Activated T-helper 17 cell treated with anti-CD3 and anti-CD28 coated beads, Interleukin-2, amount 50 U/mL, for 72 hours (primary cell): ENCODE measurements at places on chromosomes 5 and 9.

DNA sequence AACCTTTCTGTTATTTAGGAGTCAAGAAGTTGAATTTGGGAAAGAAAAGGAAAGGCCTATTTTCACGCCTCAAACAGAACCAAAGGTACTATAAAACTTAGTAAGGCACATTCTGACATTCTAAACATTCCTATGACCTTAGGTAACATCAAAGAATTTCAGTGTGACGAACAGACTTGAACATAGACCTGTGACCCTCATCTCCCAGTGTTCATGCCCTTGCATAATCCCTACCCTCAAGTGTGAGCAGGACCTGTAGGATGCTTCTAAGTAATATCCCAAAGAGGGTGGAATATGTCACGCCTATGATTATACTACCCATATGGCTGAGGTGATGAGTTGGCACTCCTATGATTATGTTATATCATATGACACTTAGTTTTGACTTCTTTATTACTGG is 540.9 kb downstream of the KIF4B start:
- no peak for ATAC-seq

DNA sequence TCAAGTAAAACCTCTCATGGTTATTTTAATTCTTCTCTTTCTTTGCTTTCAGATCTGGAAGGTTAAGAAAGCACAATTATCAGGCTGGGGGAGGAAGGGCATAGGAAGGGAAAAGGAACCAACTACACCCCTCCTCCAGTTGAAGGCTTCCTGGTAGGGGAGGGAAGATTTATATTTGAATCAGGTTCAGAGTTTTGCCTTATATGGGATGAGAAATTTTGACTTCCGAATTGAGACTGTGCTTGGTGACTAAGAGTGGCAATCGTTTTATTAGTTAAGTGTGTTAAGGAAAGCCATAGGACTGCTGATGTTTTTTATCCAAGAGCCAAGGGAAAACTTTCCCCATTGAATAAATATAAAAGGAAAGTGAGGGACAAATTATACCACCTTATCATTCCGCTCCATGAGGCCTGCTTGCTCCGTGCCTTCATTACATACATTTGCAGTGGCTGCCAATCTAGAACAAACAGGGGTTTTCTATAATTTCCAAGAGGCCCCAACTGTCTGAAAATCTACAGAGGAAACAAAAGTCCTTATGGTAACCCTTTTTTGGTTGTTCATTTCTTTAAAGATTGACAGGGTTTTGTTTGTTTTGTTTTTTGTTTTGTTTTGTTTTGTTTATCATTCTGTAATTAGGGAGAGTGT is 115.7 kb upstream of the EPB41L4A start:
- no peak for ATAC-seq

DNA sequence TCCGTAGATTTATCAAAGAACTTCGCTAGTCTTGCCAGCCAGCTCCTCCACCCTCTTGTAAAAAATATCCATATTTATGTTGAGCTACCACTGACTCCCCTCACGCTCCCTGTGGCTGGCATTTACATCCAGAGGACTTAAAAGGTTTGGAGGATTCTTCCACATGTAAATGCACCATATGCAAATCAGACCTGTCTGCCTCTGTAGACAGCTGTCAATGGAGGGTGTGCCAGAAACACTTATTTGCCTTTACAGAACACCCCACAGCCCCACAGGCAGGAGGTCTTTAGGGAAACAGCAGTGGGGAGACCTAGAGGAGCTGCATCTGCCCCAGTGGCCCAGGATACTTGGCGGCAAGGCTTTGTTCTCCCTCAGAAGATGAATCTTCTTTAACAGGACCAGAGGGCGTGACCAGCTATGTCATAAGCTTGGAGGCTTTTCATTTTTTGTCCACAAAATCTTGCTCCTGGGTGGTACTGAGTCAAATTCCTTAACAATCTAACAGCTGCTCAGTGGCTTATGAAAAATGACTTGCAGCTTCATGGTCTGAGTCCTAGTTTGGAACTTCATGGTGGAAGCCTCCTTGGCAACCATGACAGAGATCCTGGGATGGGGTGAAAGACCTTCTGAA is 535.8 kb downstream of the EBF1 start:
- no peak for ATAC-seq

- ATAC-seq: no peak
Observed at GRCh38 chr9:119357336-119358096, 11.7 kb downstream of the BRINP1 start.

GRCh38 chr5:131379723-131380122 is 115.9 kb downstream of the CDC42SE2 start:
- peak; percentile 68 for ATAC-seq

- ATAC-seq: no peak
Observed at GRCh38 chr5:52896534-52897237, 92.5 kb upstream of the ITGA2 start.

DNA sequence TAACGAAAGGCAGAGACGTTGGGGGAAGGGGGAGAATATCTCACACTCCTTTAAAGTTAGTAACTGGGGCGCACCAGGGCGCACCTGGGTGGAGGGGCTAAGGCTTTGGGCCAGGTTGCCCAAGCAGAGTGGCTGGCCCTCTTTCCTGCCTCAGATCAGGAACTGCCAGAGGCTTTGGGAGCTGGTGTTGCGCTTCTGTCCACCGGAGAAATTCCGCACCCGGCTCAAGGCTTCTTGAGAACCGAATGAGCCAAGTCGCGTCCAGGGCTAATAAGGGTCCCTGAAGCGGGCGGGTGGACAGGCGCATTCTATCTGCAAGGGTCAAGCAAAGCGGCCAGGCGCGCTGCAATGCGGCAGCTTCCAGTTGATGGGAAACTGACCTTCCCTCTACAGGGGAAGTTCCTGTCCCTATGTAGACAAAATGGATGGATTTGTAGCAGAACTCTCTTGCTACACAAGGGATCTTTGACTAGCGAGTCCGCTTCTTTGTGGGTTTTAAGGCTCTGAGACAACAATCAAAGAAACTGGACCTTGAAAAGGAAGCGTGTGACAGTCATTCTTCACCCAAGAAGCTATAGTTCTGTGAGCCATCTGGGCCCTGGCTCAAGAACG is 5.5 kb downstream of the PAX5 start:
- no peak for ATAC-seq

DNA sequence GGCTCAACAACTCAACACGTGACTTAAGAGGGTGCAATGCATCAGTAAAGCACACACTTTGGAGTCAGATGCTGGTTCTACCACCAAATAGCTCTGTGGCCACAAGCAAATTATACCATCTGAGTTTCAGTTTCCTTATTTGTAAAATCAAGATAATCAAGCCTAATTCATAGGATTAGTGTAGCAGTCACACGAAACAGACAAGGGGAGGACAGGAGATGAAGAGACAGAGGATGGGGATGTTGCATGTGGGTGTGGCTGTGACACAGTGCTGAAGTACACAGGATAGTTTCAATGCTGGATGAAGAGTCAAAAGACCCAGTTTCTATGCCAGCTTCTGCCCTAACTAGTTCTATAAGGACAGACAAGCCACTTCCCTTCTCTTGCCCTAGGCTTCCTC is 60.2 kb downstream of the SPOCK1 start:
- ATAC-seq: no peak

- no peak for ATAC-seq
Observed at GRCh38 chr5:113166261-113166660, 189.7 kb downstream of the DCP2 start.

DNA sequence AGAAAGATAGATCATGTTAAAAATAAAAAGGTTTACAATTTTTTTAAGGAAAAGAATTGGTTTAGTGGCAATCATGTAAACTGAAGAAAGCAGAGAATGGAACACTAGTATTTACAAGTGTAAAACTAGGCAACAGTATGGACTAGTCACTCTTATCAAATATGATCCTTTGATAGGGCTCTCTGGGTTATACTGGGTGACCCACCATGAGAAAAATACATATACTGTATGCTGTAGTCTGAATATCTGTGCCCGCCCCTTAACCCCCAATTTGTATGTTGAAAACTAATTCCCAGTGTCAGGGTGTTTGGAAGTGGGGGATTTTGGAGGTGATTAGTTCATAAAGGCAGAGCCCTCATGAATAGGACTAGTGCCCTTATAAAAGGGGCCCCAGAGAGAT is 236.8 kb upstream of the TARS1 start:
- no peak for ATAC-seq

DNA sequence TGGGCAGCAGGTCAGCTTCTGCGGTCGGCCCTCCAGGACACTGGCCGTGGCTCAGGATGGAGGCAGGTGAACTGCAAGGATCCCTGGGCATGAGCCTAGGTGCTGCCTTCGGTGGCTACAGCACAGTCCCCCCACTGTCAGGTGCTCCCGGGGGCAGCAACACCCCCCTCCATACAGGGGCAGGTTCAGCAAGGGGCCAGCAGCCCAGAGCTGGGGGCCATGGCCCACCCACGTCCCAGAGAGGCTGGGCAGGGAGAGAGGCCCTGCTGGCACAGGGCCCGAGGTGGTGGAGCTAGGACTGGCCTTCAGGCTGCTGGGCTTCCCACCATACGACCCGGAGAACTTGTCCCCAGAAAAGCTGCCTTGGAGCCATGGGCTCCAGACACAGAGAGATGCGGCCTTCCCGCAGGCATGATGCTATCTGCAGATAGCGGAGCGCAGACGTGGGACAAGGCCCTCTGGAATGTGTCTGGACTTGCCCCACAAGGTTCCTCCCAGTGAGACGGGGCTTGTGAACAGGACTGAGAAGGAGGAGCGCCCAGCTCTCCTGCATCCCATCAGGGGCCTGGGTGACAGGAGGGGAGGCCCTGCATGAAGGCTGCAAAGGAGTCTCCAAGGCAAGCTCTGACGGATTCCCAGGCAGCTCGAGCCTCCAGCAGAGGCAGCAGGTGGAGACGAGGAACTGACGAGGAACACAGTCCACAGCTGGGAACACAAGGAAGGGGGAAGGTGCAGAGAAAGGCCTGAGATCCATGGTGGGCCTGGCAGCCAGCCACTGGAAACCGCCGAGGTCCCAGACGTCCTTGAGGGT is 111.1 kb downstream of the VAV2 start:
- no peak for ATAC-seq

DNA sequence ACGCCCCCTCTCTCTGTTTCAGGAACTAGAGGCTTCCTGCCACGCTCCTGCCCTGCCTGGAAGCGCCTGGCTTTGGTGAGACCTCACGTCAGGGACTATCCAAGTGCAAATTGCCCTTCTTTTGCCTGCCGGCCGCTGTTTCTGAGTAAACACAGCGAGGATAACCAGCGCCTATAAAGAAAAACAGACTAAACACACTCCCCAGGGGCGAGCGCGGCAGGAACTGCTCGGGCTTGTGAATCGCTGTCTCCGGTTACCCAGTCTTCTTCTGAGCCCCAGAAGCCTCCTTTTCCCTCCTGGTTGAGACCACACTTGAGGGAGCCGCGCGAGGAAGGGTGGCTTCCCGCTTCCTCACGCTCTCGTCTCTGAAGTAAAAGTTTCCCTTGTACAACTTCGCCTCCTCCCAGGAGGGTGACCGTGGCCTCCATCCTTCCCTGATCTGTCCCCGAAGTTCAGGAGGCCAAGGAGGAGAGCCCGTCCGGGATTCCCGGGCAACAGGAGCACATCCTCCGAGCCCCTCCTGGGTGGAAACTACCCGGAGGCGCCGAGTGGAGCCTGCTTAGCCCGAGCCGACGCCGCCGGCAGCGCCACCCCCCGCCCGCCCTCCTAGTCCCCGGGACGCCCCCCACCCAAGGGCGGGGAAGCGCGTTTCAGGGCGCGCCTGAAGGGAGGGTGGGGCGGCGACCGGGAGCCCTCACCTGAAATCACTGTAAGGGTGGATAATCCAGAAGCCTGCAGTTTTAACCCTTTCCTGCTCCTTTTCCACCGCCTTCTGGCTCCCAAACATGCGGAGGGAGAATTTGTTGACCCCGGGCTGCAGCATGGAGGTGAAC is 993 bp downstream of the HCN1 start:
- ATAC-seq: no peak

DNA sequence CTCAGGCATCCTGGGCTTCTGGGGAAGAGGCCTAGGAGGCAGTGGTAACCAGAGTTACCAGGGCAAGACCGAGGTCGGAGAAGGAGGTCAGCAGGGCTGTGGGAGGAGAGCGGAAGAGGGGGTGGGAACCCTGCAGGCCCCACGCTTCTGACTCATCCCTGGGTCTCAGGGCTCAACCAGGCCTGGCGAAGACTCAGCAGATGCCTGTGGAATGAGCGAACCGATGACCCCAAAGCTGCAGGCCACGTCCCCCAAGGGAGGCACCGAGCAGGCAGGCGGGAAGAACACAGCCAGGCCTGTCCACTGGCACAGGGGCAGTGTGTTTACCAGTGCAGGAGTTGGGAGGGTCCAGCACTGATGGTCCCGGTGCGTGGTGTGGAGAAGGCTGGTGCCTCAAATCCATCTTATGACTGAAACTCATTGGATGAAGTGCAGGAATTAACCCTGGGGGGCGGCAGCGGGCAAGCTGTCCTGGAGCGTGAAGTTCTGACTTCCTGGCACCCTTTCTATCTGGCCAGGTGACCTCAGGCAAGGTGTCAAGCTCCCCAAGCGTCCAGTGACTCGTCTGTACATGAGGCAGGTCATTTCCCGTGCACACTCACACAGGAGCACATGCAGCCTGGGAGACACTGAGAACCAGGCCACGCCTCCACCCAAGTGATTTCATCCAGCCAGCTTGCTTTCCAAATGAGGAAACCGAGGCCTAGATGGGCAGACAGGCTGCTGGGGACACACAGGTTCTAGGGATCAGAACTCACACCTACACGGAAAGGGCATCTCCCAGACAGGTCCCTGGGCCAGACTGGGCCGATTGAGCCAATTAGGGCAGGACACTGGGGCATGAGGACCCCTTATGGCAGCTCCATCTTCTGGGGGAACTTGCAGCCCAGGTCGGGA is 69.1 kb downstream of the ADAMTS2 start:
- no peak for ATAC-seq

DNA sequence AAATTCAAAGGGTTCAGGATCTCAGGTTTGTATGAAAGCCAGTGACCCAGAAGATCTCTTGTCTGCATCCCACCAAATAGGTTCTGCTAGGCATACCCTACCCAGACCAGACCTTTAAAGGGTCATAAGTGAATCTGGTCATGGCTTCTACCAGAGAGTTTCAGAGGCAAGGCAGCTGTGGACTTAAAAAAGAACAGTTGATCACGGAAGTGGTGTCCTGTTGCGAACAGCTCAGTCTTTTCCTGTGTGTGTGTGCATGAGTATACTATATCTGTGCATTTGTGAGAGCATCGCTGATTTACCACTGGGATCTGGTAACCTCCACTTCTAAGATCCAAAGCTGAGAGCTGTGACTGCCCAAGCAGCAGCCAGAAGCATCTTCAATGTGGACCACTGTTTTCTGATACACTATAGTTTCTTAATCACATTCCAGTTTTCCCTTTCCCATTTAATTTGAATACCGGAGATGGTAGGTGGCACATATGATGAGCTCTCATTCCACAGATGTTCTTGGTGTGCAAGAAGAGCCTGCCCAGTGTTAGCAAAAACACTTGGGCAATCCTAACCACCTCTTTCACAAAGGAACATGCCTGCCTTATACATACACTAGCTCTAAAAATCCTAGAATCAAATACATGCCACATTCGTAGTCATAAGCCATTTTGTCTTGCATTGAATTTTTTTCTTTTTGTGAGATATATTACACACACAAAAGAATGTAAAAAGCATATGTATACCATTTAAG is 36.2 kb upstream of the OR2S2 start:
- no peak for ATAC-seq
